A172 (cell line): ENCODE measurements at places on chromosomes 1 and 21.
A peak's percentile ranks its signal among the peaks of the same experiment; 100 is the strongest.

DNA sequence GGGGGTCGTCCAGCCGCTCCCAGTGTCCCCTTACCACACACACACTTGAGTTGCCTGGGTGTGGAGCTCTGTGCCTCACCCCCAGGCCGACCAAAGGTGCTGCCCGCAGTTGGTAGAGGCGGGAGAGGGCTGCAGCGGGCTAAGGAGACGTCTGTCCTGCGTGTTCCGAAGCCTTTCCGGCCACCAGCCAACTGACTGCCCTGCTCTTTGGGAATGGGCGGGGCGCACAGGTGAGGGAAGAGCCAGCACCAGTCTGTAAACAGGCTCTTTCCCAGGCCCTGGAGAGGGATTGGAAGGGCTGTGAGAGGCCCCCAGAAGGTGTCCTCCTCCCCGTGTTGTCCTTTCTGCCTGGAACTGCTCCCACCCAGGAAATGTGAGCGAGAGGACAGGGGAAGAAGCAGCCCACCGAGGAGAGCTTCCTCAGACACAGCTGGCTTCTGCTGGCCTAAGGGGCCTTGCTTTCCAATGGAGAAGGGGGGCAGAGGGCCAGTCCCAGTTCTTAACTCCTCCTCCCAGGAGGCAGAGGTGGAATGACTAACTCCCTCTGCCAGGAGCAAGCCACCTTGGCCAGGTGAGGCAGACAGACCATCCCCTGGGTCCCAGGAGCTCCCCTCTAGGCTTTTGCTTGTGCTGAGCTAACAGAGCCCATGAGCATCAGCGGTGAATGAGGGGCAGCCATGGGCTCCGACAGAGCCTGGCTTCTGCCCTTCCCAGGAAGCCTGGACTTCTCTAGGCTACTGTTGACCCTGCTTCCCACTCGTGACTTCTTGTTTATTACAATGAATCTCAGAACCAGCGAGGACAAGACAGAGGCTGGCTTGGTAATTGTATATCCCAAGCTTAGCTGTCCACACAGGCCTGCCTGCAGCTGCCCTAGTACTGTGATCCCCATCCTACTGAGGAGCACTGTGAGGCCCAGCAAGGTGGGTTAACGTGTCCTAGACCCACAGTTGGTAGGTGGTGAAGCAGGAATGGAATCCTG, 158.1 kb upstream of the COA6 start:
- DNase-seq = no peak

DNA sequence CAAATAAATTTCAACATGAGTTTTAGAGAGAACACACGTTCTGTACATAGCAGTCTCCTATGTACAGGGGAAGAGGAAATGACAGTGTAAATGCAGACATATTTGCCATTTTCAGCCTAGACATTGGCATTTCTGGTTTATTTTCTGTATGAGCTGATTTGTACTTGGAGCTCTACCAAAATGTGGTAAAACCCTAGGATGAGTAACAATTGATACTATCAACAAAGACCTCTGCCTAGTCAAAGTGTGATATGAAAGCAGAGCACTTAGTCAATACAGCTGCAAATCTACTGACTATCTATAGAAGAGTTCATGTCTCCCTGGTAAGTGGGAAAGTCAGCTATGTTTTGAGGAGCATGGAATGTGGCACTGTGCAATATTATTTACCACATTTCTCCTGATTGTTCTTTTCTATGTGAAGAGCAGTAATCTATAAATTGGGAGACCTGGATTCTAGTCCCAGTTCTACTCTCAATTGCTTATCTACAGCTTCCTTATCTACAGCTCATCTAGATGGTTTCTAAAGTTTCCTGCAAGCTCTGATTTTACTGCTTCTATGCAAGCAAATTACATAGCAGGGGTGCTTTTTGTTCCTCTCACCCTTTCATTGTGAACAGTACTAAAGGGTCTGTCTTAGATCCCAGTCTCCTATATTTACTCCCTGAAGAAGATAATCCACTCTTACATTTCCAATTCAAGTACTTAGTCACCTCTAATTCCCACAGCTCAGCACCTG, 334.2 kb downstream of the NTNG1 start:
- DNase-seq = no peak

DNA sequence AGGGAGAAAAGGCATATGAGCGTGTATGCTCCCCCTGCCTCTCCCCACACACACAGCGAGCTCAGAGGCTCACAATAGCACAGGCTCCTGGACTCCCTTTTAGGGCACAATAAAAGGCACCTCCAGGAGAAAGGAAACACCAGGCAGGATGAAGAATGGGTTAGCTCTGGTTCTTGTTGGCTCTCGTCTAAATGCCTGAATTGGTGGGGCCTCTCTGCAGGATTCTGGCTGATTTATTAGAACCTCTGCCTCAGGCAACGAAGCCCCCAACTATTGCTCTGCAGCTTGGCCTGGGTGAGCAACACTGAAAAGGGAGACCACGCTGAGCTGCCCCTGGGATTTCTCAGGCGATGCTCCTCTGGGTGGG, 590.9 kb upstream of the PLXNA2 start:
- no peak for DNase-seq

DNA sequence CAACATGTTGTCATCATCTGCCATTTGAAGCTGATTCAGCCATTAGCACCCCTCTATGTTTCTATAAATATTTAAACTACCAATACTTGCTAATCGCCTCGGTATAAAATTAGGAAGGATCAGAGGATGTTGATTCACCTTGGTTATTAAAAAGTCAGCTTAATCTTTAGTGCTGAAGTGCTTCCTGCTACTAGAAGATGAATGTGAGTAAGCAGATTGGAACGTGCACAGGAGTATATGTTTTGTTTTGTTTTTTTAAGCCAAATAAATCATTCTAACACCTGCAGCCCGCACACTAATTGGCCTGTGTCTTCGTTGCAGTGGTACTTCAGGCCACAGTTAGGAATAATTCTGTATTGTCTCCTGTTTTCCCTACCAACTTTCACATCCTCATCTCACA, 485.7 kb downstream of the AJAP1 start:
- no peak for DNase-seq

DNA sequence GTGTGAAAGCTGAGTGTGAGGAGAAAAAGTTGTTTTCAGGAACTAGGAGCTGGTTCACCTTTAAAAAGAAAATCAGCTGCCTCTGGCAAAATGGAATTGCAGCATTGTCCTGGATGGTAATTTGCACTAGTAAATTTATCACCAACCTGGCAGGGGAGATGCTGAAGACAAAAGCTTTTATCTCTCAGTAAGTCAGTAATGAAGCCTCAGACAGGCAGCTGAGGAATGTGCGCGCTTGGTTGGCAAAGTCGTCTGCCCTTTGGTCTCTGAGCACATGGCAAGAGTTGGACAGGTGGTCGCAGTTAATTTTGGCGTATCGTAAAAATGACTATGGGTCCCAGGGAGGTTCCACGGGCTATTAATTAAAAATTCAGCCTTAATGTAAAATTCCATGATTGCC, 131.9 kb downstream of the BACH1 start:
- no peak for DNase-seq

GRCh38 chr1:231590453-231591198, 36.0 kb upstream of the DISC1 start:
- DNase-seq = peak; percentile 62

GRCh38 chr1:9326596-9326995, 33.9 kb downstream of the SPSB1 start:
- no peak for DNase-seq

DNA sequence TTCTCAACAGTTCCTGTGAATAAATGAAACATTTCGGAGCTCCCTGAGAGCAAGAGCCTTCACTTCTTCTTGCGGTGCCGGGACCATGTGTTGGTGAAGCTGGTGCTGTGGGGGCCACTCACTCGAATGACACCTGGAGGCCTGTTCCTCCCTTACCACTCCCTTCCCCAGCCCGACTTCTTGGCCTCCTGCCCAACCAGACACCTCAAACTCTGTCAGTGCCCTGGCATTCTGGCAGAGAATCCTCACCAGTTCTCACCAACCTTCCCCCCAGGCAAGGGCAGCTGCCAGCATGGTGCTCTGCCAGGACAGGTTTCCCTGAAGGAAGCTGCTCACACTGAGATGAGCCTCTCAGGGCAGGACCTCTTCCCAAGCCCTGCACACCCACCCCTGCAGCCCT, 68.3 kb downstream of the MPZL1 start:
- no peak for DNase-seq

- no peak for DNase-seq
These were observed 5.6 kb downstream of the RPS6KA1 start for GRCh38 chr1:26535201-26535600.

GRCh38 chr1:61273861-61274260, 191.5 kb downstream of the NFIA start:
- DNase-seq = no peak

DNA sequence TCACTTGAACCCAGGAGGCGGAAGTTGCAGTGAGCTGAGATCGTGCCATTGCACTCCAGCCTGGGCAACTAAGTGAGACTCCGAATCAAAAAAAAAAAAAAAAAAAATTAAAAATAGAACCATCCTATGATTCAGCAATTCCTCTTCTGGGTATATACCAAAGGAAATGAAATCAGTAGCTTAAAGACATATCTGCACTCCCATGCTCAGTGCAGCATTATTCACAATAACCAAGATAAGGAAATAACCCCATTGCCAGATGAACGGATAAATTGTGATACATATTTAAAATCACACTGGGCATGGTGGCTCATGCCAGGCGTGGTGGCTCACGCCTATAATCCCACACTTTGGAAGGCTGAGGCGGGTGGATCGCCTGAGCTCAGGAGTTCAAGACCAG, 23.8 kb downstream of the ALDH9A1 start:
- DNase-seq = no peak

- no peak for DNase-seq
These were observed 2.4 kb downstream of the SPSB1 start for GRCh38 chr1:9294910-9295636.
